ENCODE measurements at places on chromosomes 2 and 18.

GRCh38 chr2:206001912-206002311, 84.1 kb downstream of the INO80D start:
- DNase-seq, result no peak

GRCh38 chr2:32558492-32558891, 69.4 kb upstream of the TTC27 start:
- no peak for DNase-seq

- no peak for DNase-seq
Observed at GRCh38 chr18:47490882-47491281, 239.4 kb upstream of the SKOR2 start.

GRCh38 chr18:34767601-34768027, 57.5 kb downstream of the DTNA start:
- no peak for DNase-seq

GRCh38 chr2:14952400-14952963, 320.0 kb downstream of the LRATD1 start:
- no peak for DNase-seq

DNA sequence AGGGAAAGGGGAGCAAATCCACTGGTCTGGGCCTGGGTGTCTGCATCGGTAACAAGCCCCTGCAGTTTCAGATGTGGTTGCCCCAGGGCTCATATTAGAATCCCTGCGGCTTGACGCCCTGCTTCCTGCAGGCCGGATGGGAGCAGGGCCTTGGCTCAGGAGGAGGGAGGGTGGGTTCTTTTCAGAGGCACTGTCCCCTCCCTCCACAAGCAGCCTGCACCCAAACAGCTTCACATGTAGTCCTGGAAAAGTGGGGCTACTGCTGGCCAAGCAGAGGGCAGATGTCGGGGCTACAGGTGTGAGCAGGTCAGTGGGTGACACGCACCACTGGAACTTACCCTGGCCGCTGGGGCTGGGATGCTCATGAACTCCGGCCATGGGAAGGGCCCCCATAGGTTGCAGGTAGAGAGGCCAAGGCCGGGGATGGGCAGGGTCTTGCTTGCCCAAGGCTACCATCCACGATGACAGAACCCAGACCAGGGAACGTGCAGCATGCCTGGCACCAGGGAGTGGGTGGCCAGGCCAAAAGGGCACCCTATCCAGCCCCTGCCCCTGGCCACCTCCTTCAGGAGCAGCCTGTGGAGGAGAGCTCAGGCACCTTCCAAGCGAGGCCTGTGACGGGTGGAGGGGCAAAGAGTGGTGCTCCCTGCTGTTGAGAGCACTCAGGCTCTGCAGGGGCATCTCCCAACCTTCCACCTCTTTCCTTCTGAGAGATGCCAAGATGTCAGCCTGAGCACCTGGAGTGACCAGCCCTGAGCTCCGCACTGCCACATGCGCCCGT, 16.8 kb downstream of the ARID5A start:
- DNase-seq, result no peak

- DNase-seq, result no peak
Observed at GRCh38 chr2:105449076-105449475, 50.2 kb upstream of the FHL2 start.
